NCI-H774 (cell line): ENCODE measurements at places on chromosomes 3 and 15.

DNA sequence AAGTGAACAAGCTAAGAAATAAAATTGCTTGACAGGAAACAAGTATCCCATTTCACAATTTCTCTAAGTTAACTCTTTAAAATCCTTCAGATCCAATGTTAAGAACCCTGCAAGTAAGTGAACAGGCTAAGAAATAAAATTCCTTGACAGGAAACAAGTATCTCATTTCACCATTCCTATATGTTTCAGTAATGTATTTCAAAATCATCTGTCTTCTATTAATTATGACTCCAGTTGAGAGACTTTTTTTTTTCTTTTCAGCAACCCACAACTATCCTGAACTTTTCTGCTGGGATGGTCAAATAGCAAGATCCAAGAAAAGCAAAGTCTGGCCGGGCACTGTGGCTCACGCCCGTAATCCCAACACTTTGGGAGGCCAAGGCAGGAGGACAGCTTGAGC lies 2.4 kb upstream of the SLC12A6 start:
- DNase-seq = no peak

GRCh38 chr15:30068326-30068725 lies 14.4 kb upstream of the GOLGA8J start:
- DNase-seq = no peak

- DNase-seq = no peak
Measured at GRCh38 chr3:193507566-193507965, 47.1 kb downstream of the ATP13A4 start.

- DNase-seq = peak; percentile 63
Measured at GRCh38 chr3:152269831-152270734, 1.4 kb downstream of the MBNL1 start.

DNA sequence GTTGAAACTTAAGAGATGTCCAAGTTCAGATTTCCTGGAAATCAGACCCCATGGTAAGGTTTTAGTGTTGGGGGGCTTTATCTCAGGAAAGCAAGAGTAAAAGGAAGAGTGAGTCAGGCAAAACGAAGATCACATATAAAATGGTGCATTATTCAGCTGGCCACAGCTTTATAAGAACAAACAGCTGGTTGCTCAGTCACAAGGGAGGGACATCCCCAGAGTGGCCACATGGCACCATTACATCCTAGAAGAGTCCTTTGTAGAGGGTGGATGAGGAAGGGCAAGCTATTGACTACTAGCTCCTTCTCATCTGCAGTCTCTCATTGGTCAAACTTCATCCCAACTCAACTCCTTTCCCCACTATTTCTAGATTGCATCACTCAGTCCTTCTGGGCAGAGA lies 68.3 kb upstream of the COL8A1 start:
- DNase-seq = no peak

DNA sequence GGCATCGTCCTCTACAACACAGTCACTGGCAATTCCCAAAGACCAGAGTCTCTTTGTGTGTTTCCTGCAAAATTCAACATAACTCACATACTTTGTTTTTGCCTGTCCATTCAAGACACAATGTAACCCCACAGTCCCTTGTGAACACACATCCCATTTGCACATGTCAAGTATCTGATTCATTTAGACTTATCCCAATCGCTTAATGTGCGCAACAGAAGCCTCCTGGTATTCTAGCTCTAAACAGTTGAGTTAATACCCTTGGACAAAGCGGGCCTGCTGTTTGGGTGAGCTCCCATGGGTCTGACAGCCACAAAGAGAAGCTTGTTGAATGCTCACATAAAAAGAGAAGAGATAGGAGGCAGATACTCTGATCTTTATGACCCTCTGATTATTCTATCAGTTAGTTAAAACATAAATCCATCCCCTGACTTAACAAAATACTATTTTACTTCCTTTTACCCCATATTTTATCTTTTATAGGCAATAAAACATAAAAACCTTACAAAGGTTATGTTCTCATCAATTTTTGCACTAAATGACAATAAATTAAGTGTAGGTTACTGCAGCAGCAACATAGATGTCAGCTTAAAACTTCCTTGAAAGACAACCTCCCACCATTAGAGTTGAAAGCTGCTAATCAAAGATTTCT lies 79.4 kb downstream of the ANXA2 start:
- DNase-seq = no peak
